Stimulated activated CD8-positive, alpha-beta memory T cell treated with anti-CD3 and anti-CD28 coated beads, Interleukin-7, amount 100 ng/mL, for 24 hours (primary cell): ENCODE measurements at places on chromosomes 5 and 9.

DNA sequence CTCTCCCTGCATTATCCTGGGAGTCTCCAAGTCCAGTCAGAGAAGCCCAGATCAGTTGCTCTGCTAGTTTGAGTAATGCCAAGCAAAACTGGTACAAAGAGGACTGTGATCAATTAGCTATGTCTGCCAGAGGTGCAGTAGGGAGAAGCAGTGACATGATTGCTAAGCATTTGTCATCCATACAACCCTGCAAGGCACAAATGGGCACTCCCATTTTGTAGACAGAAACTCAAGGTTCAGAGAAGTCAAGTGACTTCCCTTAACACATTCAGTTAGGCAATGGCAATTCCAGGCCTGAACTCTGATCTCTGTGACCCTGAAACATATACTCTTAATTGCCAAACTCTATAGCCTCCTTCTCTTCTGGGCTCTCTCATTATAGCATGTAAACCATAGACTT lies 34.0 kb downstream of the NDST1 start:
- no peak for DNase-seq

DNA sequence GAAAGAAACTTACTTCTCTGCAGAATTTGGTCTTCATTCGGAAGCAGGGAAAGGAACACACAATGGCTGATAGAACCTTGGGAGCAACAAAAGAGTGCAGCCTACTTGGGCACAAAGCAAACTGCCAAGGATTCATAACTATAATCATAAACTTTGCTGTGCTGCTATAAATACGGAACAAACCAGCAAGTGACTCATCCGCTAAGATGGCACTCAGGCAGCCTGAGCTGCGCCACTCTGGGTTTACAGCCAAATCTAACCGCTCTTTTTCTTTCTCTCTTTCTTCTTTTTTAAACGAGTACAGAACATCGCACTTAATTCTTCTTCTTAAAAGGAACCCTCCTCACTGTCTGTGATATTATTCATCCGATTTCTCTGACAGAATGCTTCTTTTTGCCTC lies 81.1 kb downstream of the PTPN3 start:
- no peak for DNase-seq

- DNase-seq = no peak
Observed at GRCh38 chr5:132256783-132257130, 739 bp upstream of the PDLIM4 start.

DNA sequence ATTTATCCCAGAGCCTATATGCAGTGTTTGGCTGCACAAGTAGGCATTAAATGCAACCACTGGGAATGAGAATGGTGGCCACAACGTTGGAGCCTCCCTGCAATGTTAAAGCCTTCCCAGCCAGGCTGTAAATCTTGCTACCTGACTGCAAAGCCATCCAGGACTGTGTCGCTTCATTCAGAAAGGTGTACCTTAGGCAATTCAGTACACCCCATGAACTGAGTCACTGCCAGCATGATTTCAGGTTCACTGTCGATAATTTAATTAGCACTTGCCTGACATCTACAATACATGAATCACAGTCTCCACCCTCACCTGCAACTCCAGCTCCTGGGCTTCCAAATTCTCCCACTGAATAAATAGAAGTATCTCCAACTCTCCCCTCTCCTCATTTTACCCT lies 108.4 kb downstream of the SLIT3 start:
- DNase-seq = no peak

GRCh38 chr9:86075132-86076109 lies 23.9 kb downstream of the GOLM1 start:
- no peak for DNase-seq

DNA sequence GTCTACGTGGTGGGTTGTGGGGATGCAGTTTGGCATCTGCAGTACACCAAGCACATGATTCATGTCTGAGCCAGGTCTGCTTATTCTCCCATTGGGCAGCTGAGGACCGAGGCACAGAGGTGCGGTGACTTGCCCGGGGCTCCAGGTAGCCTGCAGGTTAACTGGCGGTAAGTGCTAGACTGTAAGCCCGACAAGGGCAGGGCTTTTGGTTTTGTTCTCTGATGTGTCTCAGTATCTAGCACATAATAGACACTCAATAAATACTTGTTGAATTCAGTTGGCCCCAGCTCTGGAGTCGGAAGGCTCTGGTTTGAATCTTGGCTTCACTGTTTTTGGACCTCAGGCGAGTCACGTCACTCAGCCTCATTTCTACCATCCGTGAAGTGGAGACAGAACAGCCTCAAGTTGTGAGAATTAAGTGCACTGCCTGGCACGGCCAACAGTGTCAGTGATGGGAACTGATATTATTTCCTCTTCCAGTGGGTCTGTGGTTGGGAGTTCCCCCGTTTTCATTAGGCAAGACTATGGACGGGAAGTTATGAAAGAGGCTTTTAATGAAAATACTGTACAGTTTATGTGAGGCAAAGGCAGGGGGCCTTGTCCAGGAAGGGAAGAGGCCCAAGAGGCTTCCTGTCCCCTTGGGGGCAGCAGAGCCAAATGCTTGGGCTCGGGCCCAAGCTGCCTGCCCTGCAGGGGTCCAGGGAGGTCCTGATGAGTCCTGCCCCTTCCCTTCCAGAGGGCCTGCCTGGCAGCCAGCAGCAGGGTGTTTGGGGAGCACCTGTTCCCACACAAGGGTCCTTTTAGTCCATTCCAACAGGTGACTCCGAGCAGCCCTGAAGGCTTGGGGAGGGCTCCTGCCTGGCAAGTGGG lies 3.3 kb downstream of the PRELID1 start:
- DNase-seq = no peak
